ENCODE measurements at places on chromosomes 13 and 19.

DNA sequence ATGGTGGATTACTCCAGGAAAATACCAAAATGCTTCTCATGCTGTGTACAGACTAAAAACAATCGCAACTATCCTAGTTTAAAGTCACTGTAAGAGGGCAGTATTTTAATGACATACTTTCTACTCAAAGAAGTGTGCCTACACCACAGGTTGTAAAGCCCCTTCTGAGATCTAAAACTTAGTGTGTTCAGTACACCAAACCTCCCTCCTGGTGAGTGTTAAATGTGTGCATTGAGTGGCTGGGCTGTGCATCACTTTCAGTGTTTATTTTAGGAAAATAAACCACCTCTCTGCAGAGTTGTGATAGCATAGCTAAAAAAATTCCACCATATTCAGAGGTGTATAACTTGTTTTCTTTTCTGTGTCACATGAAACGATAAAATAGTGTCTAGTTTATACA, 263.7 kb downstream of the DACH1 start:
- no peak for DNase-seq

DNA sequence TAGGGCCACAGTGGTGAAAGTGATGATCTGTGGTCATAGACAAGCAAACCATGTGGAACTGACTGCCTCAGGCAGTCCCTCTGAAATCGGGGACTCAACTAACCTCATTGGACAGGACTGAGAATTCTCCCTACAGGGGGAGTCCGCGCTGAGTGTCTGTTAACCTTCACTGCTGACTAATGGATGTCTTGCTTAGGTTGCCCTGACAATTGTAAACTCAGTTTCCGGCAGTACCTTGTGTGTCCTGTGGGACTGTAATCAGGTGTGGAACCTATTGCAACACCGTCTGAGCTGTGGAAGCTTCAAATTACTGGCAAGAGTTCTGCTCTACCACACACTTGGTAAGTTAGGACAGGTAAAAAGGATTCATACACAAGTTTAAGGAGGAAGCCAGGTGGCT, 21.8 kb downstream of the ZNF77 start:
- DNase-seq: peak; percentile 90

GRCh38 chr19:38199340-38199739, 24.7 kb downstream of the DPF1 start:
- DNase-seq: no peak

DNA sequence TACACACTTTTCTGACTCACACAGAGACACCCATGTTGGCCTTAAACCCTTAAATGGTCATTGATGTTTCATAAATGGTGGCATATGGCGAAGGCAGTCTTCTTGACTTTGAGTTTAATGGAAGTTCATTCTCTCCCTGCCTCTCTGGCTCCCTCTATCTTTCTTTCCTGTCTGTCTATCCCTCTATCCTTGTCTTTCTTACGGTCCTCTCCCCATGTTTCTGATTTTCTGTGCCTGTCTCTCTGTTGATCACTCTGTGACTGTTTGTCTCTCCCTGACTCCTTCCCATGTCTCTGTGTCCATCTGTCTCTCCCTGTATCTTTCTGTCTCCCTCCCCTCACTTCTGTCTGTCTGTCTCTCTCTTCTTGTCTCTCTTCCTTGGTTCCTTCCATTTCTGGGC, 43.2 kb upstream of the SHKBP1 start:
- DNase-seq: no peak

- no peak for DNase-seq
These were observed 69.2 kb downstream of the MICU2 start for GRCh38 chr13:21534760-21535159.

DNA sequence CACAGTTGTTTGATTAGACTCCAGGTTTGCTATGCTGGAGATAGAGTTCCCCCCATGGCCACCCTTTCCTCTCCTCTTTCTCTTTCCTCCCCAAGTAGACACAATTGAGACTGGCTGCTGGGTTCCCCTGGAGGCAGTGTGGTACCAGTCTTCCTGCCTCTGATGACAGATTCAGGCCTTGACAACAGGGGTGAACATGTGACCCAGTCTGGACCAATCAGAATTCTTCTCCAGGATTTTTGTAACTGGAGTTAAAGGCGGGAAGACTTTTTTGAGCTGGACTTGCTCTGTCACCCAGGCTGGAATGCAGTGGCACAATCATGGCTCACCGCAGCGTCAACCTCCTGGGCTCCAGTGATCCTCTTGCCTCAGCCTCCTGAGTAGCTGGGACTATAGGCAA, 48.7 kb downstream of the CCNE1 start:
- no peak for DNase-seq

GRCh38 chr19:17200408-17201079, 14.6 kb upstream of the USE1 start:
- DNase-seq: no peak

DNA sequence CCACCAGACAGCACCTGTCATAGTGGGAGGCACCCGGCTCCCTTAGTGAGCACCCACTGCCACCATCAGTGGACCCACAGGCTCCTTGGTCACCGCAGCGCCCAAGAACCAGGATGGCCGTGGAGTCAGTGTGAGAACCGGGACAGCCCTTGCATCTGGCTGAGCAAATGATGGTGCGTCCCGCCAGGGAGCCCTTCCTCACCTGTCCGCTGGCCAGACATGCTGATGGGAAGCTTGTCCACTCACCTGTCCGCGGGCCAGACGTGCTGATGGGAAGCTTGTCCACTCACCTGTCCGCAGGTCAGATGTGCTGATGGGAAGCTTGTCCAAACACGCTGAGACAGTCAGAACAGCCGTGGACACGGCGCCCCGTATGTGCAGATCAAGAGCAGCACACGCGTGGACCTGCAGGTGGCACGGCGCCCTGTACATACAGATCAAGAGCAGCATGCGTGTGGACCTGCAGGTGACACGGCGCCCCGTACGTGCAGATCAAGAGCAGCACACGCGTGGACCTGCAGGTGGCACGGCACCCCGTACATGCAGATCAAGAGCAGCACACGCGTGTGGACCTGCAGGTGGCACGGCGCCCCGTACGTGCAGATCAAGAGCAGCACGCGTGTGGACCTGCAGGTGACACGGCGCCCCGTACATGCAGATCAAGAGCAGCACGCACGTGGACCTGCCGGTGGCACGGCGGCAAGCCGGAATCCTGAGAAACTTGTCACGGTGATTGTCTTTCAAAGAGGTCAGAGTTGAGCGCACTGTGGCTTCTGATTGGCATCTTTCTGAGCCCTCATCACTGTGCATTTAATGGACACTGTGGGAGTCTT, 40.7 kb upstream of the DCUN1D2 start:
- DNase-seq: no peak

DNA sequence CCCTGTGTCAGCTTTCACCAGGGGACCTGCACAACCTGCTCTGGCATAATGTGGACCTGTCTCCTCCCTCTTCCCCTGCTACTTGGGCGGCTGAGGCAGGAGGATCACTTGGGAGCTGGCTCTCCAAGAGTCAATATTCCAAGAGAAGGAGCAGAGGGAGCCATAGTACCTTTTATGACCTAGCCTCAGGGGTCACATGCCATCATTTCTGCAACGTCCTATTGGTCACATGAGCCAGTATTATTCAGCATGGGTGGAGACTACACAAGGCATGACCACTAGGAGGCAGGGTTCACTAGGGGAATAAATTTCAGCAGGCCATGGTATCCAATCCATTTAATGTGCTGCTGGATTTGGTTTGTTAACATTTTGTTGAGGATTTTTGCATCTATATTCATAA, 12.0 kb upstream of the SHFL start:
- peak; percentile 24 for DNase-seq

- peak; percentile 70 for DNase-seq
These were observed 546 bp upstream of the ZNF546 start for GRCh38 chr19:39996218-39996810.

GRCh38 chr13:40819797-40820315, 30.4 kb downstream of the SLC25A15 start:
- no peak for DNase-seq

DNA sequence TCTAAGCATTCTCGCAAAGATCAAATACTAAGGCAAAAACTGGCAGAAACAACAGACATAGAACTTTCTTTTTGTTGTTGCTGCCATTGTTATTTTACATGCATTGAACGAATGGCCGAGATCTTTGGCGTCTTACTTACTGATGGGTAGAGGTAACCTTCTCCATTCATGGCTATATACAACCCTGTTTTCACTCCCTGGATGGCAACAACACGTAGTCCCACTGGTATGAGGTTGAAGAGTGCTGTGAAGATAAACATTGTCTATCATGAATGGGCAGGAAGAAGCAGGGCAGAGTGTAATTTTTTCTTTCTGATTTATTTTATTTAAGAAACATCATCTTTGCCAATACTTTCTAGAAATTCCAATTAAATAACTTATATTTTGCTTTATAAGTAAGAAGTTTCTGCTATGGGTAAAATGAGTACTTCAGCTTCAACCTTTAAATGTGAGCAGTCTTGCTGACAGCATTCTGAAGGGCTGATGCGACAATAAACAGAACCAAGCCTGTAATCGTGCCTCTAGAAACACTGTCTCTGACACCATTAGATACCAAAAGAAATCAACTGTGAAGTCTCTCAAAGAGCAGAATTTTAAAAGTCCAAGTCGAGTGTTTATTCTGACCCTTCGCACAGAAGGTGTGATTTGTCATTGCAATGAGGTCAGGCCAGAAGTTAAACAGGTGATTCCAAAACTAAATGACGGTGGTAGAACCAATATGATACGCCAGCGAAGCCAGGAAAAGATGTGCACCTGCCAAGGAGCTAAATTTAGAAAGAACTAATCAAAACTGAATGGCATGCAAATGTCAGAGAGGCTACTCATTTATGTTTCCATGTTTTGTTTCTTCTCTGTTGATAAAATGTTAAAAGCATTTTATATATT, 416.4 kb downstream of the ITGBL1 start:
- no peak for DNase-seq

GRCh38 chr19:17873786-17874757, 2.3 kb downstream of the SLC5A5 start:
- DNase-seq: peak; percentile 60

DNA sequence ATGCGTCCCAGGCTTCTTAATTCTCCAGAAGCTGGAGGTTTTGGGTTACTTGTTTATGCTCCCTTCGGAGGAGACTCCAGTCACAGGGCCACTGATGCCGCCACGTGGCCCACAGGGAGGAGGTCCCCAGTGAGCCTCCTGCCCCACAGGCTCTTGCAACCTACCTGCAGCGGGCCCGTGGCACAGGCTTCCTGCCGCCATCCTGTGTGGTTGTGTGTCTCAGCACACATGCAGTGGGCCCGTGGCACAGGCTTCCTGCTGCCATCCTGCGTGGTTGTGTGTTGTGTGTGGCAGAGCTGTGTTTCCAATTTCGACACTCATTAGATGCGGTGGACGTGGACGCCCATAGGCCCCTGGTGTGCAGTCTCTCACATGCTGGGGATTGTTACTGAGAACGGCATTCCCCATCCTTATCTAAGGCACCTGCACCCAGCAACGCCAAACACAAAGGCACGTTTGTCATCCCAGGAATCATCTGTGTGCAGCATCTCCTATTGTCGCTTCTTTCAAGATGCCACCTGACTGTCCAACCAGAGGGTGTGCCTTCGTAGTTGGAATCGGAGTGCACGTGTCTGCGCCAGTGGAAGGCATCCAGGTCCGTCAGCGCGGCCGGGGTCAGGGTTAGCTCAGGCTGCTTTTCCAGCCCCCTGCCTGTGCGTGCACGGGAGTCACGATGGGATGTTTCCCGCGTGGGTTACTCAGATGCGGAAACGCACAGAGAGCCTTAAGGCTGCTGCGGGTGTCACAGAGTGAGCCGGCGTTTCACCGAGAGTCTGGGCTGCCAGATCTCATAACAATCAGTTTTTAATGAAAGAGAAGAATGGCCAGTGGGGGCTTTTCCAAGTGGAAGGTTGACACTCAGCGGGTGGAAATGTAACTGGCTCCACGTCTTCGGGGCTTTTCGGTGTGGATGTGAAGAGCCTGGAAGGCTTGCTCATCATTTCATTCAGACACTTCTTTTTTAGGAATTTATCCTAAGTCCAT, 119.8 kb downstream of the ATP11A start:
- no peak for DNase-seq

- DNase-seq: no peak
These were observed 17.1 kb upstream of the LATS2 start for GRCh38 chr13:21078501-21078900.

- DNase-seq: peak; percentile 69
These were observed 5.2 kb upstream of the SRRM5 start for GRCh38 chr19:43606569-43607229.

- DNase-seq: no peak
These were observed 1.2 kb upstream of the EMC10 start for GRCh38 chr19:50475101-50475568.

DNA sequence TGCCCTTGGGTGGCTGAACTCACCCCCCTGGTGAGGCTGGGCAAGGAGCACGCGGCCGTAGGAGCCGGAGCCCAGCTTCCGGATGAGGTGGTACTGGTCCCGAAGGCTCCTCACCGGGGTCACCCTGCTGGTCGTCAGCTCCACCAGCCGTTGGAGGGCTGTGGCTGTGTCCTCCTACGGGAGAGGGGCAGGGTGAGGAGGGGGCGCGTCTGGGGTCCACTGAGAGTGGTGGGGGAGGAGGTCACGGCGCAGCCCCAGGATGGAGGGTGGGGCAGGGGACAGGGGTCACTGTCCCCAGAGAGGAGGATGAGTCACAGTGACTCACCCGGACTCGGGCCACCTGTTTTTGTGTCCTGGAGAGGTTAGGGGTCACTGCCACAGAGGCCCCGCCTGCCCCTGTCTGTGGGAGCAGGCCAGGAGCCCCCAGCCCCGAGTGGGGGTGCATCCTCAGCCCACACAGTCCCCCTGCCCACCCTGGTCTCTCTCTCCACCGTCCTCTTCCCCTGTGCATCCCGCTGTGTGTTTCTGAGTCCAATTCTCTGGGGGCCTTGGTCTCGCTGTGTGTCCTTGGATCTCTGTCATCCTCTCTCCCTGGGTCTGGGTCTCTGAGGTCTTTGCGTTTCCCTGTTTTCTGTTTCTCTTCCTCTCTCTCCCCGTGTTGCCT, 435 bp downstream of the SBK3 start:
- no peak for DNase-seq

GRCh38 chr19:896434-896833, 3.1 kb downstream of the RNU6-9 start:
- no peak for DNase-seq

DNA sequence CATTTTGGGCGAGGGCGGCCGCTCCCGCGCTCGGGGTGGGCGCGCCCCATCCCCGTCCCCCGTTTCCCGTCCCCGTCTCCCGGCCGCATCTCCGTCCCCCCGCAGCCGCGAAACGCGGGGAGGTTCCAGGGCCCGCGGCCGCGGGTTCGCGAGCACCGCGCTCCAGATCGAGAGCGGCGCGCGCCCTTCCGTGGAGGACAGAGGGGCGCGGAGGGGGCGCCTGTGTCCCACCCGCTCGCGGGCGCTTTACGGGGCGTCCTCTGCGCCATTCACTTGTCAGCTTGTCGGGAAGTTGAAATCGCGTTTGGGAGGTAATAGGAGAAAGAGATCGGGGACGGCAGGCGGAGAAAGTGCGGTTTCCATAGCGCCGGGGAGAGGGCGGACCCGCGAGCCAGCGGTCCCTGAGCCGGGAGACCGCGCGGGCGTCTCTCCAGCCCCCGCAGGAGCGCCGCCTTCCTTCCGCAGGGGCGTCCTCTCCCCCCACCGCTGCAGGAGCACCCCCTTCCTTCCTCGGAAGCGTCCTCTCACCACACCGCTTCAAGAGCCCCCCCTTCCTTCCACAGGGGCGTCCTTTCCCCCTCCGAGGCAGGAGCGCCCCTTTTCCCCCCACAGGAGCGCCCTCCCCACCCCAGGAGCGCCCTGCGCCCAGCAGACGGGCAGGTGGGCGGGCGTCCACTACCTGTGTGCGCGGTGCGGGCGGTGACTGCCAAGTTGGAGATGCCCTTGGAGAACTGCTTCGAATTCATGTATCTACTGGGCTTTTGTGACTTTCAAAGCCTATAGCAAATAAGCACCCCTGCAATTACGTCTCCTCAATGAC, 962 bp upstream of the IRS2 start:
- DNase-seq: peak; percentile 35

Measured in epithelial cell of esophagus (primary cell).